ENCODE measurements at places on chromosomes 2 and 18.

GRCh38 chr2:231256494-231256893 is 58.1 kb downstream of the ARMC9 start:
- no peak for DNase-seq

DNA sequence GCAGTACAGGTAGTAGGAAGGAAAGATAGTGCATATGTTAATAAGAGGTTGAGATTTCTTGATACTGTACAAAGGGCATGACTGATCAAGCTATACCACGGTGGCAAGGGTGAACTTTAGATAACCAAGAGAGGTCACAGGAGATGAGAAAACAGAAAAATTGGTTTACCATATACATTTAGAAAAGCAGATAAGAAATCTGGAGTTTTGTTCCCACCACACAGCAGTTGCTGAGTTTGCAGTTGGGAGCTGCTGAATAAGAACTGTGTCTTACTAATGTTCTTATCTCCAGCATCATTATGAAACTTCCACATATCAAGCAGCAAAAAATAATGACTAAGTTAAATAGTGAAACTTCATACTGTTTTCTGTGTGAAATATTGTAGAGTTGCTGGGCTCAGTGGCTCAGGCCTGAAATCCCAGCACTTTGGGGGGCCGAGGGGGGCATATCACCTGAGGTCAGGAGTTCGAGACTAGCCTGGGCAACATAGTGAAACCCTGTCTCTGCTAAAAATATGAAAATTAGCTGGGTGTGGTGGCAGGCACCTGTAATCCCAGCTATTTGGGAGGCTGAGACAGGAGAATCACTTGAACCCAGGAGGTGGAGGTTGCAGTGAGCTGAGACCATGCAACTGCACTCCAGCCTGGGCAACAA is 12.0 kb upstream of the IMPACT start:
- DNase-seq, result no peak

DNA sequence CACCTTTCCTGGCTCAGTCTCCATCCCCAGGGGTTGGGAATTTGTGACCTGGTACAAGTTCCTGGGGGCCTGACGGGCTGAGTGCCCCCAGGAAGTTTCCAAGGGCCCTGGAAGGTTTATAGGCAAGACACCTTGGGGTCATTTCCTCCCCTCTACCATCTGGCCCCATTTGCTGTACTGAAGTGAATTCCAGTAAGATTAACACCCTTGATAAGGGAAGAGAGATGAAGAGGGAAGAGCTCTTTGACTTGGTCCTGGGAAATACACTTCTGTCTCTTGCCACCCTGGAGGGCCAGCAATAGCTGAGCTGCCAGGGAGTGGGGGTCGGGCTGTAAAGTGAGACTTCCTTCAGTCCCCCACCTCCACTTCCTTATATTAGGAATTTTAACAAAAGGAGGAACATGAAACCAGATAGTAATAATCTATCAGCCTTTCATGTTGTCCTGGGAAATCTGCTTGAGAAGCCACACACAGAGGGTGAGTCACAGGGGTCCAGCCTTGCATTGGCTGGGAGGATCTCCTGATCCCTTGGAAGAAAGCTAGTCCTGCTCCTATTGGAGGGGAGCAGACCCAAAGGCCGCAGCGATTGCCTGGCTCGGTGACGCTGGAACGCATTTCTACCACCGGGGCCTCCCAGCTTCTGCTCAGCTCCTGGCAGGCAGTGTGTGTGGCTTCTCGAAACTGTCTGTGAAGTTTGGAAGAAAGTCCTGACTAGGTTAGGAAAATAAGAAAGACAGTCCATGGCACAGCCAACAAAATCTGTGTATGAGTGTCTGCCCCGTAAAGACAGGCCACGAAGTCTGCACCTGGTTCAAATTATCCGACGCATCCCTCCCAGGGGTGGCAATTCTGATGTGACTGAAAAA is 87.3 kb downstream of the ACAA2 start:
- no peak for DNase-seq

DNA sequence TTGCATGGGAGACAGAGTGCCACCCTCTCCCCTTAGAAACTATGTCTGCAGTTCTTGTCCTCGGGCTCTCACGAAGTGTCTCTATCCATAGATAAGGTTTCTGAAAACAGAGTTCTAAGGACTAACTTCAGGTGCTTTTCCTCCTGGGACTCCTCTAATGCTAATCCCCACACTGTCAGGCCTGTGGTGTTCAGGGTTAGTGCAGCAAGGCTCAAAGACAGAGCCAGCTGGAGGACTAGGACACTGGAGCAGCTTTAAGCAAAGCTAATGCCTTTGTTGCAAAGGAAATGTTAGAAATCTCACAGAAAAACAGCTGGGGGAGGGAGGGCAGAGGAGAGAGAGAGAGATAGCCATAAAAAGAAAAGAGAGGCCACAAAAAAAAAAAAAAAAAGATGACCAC is 824.0 kb upstream of the FSHR start:
- no peak for DNase-seq

DNA sequence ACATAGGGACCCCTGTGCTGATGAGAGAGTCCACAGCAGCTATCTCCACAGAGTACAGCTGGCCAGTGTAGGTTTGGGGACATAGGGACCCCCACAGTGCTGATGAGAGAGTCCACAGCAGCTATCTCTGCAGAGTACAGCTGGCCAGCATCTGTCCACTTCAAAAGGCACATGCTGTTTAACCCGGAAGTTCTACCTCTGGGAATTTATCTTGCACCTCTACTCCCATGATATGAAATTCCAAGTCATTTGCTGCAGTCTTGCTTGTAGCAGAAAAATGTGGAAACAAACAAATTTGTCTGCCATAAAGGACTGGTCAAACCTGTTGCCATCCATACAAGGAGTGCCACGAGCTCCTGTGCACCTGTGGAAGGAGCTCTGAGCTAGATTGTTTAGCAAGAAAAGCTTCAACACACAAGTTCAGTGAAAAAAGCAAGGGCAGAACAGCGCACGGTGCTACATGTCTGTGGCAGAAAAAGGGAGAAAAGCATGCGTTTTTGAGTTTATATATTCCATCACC is 33.1 kb downstream of the LRRFIP1 start:
- no peak for DNase-seq

DNA sequence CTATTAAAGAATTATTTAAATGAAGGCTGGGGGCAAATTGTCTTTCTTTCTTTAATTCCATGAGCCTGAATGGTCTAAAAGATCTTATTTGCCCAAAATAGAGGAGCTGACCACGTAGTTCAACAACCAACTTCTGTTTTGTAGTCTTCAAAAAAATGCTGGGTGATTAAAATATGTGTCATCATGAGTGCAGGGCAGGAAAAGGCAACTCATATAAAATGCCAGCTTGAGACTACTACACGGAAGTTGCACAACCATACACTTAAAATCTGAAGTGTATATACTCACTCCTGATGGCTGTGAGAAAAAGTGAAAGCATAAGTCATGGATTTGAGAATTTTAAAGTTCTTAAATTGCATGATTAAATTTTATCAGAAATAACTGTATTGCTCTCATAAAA is 210.9 kb downstream of the DYM start:
- no peak for DNase-seq

- no peak for DNase-seq
Measured at GRCh38 chr2:177529166-177529565, 136.6 kb downstream of the AGPS start.

DNA sequence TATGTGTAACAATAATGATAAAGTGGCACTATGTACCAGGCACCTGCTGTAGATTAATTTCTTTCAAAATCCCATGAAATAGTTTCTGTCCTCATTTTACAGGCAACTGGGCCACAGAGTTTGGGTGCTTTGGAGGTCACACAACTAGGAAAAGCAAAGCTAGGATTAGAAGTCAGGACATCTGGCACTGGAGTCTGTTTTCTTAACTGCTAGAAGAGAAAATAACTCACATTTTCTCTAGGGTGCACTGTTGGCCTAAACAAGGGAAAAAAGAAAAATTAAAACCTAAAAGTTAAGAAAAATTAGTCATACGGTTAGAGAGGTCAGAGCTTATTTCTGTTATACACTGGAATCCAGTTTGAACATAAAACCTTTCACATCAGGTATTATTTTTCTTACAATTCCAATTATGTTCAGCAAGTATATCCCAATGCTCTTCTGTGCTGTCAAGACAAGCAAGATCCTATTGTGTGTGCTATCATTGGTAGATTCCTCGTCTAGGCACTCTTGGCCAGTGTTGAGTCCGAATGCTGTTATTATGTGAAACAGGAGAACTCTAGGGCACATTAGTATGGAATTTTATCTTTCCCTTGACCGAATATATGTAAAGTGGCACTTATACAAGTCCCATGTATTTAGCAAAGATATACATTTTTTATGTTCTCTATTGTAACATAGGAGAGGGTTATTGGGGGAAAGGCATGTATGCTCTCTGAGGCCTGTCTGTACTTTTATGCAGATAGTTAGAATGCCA is 1.5 kb upstream of the OSGEPL1 start:
- no peak for DNase-seq

DNA sequence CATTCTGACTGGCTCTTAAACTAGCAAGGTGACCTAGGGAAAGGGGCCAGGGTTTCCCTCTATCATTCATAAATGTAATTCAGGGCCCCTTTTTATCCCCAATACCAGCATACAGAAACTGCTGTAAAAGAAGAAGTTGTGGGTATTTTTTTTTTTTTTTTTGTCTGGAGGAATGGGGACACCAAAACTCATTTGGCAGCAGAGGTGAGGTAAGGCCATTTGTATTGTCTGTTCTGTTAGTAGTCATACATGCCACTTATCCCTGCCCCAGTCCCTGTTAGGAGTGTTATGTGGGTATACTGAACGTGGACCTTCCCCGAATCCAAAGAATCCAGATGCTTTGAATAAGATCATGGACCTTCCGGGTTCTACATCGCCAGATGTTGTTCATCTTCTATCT is 1.7 kb downstream of the SEPTIN2 start:
- no peak for DNase-seq

- no peak for DNase-seq
Measured at GRCh38 chr2:207993151-207993763, 32.1 kb downstream of the PLEKHM3 start.

GRCh38 chr2:236848501-236848900 is 237.2 kb upstream of the COPS8 start:
- DNase-seq, result no peak

DNA sequence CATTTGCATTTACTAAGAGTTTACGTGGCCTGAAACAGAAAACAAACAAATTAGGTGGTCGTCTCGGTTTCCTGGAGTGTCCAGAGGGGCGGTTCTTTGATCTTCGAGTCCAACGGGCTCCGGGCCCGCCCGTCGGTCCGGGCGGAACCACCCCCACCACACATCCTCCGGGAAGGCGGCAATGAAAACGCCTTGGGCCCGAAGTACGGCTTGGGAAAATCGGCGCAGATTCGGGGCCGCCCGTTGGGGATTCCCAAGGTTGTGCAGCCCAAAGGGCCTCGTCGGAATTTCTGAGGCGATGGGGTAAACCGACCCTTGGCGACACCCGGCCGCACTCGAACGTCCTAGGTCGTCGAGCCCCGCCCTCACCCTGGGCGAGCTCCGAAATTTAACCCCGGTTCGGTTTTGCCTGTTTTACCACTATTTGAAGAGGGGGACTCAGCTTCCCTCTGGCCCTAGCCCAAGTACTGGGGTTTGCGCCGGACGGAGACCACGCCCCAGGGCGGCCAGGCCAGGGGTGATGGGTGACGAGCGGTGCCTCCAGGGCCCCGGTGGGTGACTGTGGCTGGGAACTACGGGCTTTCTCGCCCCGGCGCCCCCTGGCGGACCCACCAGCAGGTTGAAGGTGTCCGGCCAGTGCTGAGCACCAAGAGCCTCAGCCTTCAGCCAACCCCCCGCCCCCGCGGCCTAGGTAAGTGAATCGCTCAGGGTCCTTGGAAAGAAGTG is 1.9 kb upstream of the CFAP53 start:
- peak; percentile 93 for DNase-seq

- DNase-seq, result no peak
Measured at GRCh38 chr2:48207851-48208250, 301.6 kb upstream of the FBXO11 start.

DNA sequence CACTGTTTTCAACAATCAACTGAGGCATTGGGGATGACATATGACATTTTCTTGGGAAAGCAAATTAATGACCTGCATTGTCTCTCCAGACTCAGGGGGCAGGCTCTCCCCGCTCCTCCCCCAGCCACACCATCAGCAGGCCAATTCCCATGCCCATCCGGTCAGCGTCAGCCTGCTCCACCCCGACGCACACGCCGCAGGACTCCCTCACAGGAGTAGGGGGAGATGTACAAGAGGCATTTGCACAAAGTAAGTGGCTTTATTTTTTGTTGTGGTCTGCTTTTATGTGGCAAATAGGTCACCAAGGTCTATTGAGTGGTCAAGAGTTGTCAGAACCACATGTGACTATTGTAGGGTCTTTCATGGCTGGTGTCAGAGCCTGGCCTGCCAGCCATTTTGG is 165.1 kb downstream of the DTNA start:
- DNase-seq, result no peak

GRCh38 chr2:234409590-234409989 is 87.3 kb downstream of the ARL4C start:
- no peak for DNase-seq

GRCh38 chr2:176664478-176664877 is 395.2 kb downstream of the MTX2 start:
- no peak for DNase-seq

DNA sequence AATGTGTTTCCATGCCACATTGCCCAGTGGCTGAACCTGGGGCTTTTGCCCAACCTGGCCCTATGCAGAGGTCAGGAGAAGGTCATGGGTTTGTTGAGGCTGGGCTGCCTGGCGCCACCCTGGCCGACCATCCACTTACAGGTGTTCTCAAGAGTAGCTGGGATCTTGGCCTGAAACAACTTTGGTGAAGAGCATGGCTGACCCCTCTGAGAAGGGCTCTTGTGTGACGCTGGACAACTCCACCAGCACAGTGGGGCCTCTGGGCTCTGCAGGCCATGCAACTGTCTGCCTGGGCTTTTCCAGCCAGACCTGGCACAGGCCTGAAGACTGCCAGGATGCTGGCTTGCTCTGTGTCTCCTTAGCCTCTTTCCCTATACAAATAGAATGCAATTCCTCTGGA is 76.4 kb upstream of the ZNG1B start:
- DNase-seq, result no peak

- no peak for DNase-seq
Measured at GRCh38 chr2:75523313-75524275, 37.1 kb downstream of the EVA1A start.

GRCh38 chr2:198325359-198325758 is 521.0 kb downstream of the PLCL1 start:
- DNase-seq, result no peak

DNA sequence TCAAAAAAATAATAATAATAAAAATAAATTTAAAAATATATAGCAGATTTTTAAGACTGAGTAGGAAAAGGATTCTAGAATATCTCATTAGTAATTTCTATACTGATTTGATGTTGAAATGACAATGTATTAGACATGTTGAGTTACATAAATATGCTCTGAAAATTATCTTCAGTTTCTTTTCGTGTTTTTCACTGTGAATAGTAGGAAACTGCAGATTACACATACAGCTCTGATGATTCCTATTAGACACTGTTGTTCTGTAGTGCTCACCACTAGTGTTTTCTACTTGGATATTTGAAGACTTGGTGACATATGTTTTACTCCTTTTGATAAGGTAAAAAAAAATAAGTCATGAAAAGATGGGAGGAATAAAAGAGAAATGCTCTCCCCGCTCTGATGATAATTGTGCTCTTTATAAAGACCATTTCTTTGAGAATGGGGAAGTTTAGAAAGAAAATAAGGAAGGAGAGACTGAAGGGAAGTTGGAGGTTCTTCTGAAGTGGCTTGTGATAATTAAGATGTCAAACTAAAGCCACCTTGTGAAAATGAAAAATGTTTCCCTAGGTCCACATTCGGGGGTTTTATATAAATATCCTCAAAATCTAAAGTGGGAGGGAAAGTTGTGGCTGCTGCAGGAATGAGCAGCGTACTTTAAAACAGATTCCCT is 52.9 kb downstream of the SLC9A2 start:
- no peak for DNase-seq

- no peak for DNase-seq
Measured at GRCh38 chr18:23352042-23352441, 101.0 kb upstream of the RIOK3 start.
